ENCODE measurements at places on chromosomes 2 and 18.

DNA sequence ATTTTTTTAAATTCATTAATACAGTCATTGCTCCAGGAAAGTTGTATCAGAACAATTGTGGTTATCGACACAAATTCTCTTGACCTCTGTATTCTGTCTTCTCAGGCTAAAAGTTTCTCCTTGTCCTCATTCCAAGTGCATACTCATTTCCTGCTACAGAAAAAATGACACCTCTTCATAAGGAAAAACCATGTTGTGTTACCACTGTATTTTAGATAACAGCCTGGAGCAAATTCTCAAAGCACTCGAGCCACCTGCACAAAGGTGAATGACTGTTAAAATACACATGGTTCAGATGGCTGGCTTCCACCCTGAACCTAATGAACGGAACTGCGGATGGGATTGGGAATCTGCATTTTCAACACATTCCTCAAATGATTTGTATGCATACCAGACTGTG is 586.5 kb downstream of the EPHA4 start:
- no peak for DNase-seq

DNA sequence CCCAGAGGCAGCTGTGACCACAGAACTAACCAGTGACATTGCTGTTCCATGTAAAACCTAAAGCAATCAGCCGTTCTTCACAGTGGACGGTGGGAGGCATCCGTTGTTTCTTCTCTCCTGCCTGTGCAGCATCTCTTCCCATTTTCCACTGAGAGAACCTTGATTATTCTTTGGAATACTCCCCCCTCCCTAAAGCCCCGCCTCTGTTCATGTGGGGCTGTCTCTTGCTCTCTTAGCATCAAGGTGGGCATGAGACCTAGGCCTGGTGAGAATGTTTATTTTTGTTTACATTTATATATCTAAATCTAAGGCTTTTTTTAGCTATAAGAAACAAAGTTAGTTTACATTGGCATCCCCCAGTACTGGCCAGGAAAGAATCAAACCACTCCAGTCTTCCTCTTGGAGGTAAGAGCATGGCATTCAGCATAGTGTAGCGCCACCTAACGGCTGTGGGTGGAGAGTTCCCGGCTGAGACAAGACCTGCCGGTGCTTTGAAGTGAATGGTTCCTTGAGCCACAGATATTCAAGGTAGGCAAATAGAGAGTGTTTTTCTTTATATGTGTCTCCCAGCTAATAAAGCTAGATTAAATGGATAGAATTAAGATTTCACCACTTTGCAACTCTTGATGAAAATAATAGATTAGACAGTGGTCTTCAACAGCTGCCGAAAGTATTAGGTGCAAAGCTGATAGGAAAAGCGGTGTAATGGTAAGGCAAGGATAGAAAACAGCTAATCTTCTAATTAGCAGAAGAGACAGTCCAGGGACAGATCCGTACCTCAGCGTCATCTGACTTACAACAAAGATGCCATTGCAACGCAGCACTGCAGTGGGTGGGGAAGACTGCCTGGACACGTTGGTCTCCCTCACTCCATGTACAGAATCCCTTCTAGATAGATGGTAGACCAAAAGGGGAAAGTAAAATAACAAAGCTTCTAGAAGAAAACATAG is 219.6 kb upstream of the RAB12 start:
- DNase-seq, result no peak

DNA sequence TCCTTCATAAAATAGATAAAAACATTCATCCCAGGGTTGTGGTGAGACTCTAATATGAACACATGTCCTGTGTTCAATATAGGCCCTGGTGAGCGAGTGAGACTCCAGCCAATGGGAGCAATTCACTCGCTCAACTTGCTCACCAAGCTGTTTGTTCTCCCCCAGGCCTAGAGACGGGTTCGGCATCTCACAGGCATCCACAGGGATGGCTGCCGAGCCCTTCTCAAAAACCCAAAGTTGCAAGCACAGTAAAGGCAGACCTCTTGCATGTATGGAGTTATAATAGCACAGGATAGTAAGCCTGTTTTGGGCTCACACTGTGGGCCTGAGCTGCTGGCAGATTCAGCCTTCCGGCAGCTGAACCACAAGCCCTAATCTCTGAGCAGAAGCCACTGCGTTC is 15.7 kb downstream of the PARD6G start:
- no peak for DNase-seq

DNA sequence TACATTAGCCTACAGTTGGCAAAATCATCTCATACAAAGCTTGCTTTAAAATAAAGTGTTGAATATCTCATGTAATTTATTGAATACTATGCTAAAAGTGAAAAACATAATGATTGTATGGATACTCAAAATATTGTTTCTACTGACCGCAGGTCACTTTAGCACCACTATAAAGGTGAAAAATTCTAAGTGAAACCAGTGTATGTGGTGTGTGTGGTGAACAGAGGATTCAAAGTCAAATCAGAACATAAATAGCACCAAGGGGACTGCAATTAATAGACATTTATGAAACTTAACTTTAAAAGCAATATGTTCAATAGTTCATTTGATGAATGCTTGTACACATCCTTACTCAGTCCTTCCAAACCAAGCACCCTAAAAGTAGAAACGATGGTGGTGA is 145.8 kb downstream of the AKAIN1 start:
- DNase-seq, result no peak

- no peak for DNase-seq
These were observed 5.6 kb upstream of the LRATD1 start for GRCh38 chr2:14626873-14627272.

- no peak for DNase-seq
These were observed 88.7 kb upstream of the STPG4 start for GRCh38 chr2:47243596-47244323.

GRCh38 chr2:62920070-62920469 is 130.6 kb upstream of the OTX1 start:
- DNase-seq, result no peak

- no peak for DNase-seq
These were observed 670.3 kb downstream of the NR4A2 start for GRCh38 chr2:155662224-155662623.

DNA sequence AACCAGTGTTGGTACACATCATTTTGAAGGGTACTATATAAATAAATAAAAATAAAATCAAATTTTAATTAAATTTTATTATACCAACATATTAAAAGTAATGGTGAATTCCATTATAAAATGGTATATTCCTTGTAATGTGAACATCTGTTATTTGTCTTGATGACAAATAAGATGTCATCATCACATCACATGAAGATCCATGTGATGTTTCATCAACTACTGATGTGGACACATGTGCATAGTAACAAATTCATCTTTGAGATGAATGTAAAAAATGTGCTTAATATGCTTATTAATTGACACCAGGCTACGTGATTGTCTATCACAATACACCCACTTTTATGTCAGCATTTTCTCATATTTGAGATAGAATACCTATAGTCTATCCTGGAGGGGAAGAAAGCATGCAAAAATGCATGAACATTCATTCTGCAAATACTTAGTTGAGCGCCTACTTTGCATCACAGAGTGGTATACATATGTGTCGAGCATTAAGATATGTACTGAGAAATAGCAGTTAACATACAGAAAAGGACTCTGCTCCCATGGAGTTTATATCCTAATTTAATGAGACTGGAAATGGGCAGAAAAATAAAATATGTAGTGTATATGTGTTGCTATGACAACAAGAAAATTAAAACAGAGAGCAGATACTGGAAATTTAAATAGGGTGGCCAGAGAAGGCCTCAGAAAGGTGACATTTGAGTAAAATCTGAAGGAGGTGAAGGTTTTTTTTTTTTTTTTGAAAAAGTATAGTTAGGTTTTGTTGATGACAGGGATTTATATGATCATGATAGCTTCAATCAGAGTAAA is 281.1 kb downstream of the ARHGAP15 start:
- no peak for DNase-seq

DNA sequence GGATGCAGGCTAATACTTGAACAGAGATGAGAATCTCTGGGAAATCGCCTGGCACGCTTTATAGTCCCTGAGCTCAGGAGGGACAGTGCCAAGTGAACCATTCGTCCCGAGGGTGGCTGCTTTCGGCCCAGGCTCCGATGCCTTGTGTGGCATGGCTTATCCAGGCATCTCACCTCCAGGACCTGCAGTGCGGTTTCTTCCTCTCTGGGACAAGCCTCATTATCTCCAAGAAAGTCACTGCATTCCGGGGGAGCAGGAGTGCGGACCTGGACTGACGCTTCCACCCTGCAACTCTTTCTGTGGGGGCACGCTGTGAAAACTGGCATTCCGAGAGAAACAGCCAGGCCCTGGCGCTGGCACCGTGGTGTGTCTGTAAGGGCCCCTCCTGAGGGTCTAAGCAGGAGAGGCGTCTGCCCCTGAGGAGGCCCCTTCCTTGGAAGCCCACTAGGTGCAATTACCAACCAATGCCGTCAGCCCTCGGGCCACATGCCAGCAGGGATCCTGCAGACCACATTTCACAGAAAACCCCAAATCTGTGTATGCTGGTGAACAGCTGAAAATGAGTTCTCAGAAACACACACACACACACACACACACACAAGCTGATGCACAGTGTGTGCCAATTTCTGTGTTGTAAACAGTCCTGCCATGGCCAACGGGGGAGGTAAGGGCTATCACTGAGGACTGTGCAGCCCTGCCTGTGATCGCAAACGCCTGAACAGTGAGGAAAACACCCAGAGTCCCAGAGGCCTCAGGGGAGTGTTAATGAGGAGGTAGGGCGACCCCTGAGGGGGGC is 351.9 kb upstream of the SALL3 start:
- DNase-seq, result no peak

DNA sequence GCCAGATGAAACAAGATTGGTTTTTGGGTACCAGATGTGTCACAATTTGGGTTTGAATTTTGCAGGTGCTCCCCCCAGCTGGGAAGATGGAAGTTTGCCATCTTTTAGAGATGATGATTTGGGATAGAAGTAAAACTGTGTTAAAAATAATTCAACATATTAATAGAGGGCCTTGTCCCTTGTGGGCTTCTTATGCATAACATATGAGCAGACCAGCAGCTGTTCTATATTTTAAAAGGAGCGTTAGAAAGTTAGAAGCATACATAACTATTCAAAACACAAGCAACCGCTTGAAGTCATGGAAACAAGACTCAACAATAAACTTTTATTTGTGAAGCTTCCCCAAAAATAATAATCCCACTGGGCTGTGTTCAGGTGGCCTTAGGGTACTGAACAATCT is 62.8 kb downstream of the EFEMP1 start:
- DNase-seq, result no peak

GRCh38 chr18:43148231-43148630 is 32.7 kb upstream of the RIT2 start:
- DNase-seq, result no peak

DNA sequence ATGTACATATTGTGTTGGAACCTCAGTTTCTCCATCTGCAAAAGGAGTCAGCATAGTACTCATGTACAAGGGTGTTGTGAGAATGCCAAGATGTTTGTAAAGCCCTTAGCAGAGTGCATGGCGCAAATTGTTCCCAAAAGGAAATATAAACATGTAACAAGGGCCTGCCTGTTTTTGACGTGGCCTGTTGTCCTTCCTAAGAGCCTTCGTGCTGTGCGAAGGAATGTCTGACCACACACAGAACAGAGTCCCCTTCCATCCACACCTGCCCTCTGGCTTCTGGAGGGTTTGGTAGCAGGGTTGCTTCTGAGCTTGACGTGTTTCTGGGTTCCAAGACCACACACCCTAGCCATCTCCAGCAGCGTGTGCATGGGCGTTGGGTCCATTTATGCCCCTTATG is 34.9 kb downstream of the CABLES1 start:
- no peak for DNase-seq

- no peak for DNase-seq
These were observed 895.1 kb upstream of the CELF4 start for GRCh38 chr18:38460657-38461056.

DNA sequence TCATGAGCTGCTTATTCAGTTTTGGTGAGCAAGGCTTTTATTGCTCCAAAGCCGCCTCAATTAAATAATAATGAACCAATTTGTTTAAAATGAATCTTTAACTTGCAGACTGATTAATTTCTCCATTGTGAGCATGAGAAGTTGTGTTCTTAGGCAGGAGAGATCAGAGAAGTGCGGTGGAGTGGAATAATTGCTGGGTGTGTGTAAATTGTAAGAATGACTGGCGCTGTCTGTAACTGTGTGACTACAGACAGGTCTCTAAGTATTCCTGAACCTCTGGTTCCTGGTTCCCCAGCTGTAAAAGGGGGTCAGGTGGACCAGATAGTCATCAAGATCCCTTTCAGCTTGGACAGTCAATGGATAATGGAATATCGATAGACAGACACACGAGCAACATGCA is 98.0 kb upstream of the EFEMP1 start:
- DNase-seq, result no peak

- no peak for DNase-seq
These were observed 47.2 kb downstream of the EIF2AK3 start for GRCh38 chr2:88580088-88580487.

DNA sequence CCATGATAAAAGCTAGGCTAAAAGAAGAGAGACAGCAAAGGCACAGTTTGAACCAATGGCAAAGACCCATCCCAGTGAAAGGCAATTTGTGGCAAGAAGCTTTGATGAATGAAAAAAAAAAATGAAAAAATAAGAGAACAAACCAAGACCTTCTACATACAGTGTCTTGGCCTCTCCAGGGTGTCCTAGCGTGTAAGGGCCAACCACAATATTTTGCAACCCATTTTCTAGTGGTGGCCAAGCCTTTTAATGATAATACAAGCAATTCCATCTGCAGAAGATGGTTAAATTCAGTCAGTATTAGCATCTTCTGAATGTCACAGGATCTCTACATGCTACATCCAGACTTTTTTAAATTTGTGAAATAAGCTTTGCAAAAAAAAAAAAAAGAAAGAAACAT is 270.4 kb downstream of the LRATD1 start:
- DNase-seq, result no peak

DNA sequence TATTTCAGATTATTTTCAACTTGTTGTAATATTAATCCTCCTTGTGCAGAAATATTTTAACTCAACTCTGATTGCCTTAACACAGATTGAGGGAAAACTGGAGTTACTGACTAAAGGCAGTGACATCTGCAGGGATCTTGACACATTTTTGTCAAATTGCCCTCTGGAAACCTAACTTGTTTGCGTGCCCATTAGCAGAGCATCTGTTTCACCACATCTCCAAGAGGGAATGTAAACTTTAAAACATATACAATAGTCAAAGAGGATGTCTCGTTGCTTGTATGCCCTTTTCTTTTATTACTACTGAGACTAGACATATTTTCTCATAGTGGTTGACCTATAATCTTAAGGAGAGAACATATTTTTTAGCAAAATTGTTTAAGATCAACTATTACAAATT is 14.2 kb downstream of the INPP1 start:
- no peak for DNase-seq

DNA sequence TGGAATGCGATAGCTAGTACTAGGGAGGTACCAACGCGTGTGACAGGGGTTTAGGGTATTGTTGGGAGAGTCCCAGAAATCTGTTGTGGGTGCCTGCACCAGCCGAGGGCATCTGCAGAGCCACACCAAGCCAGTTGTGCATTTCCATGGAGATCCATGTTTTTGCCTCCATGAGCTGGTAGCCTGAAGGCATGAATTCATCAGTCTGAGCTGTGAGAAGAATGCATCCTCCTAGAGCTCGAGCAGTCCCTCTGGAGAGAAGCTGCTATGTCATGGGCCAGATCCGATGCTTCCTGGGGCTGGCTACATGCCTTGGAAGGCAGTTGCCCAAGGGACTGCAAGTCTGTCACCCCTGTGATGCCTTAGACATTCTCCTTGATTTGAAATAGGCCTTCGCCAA is 57.9 kb downstream of the LIPG start:
- DNase-seq, result no peak

- DNase-seq, result no peak
These were observed 60.6 kb downstream of the ZCCHC2 start for GRCh38 chr18:62583376-62583775.

All from CD8-positive, alpha-beta T cell (primary cell).